ENCODE measurements at places on chromosomes 3 and 15.

- no peak for DNase-seq
These were observed 2.0 kb upstream of the MCF2L2 start for GRCh38 chr3:183430325-183430957.

DNA sequence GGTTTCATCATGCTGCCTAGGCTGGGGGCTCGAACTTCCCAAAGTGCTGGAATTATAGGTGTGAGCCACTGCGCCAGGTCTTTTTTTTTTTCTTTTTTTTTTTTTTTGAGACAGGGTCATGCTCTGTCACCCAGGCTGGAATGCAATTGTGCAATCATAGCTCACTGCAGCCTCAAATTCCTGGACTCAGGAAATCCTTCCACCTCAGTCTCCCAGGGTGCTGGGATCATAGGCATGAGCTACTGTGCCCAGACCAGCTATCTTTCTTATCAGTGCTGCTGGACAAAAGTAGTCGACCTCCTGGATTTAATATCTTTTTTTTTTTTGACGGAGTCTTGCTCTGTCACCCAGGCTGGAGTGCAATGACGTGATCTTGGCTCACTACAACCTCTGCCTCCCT, 60.8 kb downstream of the TFDP2 start:
- DNase-seq: no peak

GRCh38 chr15:77974098-77974414, 103.5 kb downstream of the TBC1D2B start:
- DNase-seq: no peak

- DNase-seq: peak; percentile 2
These were observed 48.0 kb upstream of the KLF13 start for GRCh38 chr15:31278544-31279220.

DNA sequence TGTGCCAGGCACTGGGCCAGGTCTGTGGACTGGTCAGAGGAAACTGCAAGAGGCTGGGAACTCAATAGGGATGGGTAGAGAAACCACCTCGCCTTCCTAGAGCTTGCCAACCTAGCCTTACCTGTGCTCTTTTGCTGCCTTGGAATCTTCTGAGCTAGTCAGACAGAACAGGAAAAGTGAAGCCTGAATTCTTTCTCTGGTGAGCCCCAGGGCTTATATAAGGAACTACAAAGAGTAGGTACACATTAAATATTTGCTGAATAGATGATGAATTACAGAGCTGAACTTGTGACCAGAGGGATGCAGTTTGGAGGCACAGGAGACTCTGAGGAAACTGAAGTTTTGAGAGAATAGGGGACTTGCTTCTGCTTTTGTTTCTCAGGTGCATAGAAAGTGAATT, 15.6 kb upstream of the FBXW12 start:
- DNase-seq: no peak

GRCh38 chr15:100930306-100930848, 11.2 kb downstream of the LRRK1 start:
- DNase-seq: no peak

DNA sequence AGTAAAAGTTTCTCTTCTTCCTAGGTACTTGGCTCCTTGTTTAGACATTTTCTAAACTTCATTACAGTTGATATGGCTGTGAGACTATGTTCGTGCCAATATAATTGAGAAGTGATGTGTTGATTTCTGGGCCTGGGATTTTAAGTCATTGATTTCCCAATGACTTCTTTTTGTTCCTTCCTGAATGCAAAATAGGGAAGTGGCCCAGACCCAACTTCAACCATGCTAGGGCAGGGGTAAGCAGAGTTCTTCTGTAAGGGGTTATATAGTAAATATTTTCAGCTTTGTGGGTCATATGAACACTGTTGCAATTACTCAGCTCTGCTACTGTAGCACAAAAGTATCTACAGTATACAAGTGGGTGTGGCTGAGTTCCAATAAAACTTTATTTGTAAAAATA, 320.1 kb upstream of the WNT5A start:
- DNase-seq: no peak

GRCh38 chr15:62211348-62211747, 46.3 kb upstream of the C2CD4B start:
- DNase-seq: no peak

- DNase-seq: no peak
These were observed 23.5 kb downstream of the LIMD1 start for GRCh38 chr3:45618081-45618509.

DNA sequence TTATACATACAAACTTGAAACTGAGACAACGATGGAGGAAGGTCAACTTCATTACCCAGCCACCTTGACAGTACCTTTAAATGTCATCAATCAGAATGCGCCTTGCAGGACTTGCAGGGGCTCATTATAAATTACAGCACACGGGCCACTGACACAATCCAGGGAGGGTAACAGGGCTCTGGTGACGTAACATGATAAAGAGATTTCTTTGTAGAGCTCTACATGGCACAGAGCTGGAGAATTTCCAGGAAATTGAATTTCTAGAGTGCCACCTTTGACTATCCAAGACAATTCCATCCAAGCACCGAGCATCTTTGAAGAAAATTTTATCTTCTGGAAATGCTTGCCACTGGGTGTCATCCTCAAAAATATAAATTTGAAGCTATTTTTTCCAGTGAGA, 486.0 kb downstream of the FOXP1 start:
- DNase-seq: no peak

- DNase-seq: no peak
These were observed 1.3 kb upstream of the ZXDC start for GRCh38 chr3:126477061-126477380.

GRCh38 chr15:70829371-70830166, 24.4 kb downstream of the LARP6 start:
- no peak for DNase-seq

DNA sequence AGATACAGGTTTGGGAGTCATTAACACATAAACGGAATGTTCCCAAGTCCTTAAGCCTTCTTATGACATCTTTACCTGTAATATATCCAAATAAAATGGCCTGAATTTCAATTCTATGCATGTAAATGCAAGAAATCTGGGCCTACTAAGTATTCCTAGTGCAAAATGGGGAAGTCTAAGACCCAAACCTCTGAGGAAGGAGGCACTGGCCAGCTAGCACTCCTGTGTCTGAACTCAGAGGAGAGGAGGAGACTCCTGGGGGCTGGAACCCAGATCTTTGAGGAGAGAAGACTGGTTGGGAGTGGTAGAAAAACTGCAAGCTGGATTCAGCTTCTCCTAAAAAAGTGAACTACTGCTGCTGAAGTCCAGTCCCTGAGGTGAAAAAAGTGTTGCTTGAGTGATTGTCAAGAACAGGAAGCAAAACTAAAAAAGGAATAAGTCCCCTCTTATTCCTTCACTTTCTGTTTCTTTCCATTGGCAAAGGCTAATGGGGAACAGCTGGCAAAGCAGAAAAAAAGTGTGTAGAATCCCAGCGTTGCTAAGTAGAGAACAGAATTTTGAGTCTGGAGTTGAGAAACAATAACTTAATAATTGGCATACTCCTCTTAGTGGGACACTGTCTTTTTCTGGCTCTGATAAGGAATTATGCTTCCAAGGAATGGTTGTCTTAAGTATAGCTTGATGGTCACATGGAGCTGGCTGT, 54.8 kb upstream of the ATP2C1 start:
- no peak for DNase-seq

DNA sequence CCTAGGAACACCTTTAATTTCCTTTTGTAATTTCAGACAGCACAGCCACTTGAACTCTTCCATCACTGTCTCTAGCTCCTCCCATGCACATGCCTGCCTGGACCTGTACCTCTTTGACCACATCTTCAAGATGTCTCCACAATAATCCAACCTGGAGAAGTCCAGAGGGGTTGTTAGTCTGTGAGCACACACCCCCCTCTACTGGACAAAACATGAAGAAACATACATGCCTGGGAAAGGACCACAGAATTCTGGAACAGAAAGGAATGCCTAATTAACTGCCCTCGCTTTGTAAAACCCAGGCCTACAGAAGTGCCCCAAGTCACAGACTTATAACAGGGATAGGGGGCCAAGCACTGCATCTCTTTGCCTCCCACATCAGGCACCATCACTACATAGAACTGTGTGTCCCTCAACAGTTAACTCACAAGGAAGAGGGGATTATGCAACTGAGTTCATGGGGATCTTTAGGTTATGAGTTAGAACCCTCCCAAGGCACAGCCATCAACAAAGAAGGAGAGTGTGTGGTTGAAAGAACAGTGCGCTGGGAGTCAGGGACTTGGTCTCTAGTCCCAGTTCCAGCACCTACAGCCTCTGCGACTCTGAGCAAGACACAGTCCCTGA, 61.7 kb downstream of the FMN1 start:
- no peak for DNase-seq
